ENCODE measurements at places on chromosomes 12 and 14.

DNA sequence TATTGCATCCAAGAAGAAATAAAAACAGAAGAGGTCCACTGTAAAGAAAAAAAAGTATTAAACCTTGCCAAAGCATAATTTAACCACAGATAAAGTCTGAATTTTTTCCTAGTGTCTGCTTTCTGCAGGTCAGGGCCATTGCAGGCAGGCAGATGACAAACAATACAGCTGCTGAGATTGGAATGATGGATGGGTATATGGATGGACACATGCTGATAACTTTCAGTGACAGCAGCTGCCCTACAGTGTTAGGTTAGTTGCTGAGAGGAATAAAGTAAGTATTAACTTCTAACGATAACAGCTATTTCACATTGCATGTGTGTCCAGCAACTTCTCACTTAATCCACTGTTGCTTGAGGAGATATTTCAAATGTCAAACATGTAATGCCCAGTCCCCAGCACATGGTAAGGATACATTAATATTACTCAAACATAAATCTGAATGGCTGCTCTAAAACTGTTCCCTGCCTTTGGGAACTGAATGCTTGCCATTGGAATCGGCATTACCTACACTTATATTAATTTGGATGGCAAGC is 515.3 kb downstream of the RMST start:
- no peak for DNase-seq

DNA sequence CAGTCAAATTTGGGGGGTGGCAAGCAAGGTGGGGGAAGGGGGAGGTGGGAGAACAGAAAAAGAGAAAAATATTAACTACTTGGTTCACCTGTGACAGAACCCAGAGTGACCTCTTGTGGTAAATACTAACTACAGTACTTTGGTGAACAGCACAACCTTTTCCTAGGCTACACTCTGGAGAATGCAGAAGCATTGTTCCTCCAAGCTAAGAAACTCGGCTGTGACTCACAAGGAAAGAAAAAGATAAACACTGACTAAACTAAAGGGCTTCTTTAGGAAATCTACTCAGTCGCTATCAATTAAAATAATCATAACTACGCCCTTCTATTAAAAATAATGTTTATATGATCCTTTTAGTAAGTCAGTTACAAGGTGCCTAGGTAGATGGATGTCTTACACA is 5.4 kb downstream of the KCNH5 start:
- DNase-seq = no peak

DNA sequence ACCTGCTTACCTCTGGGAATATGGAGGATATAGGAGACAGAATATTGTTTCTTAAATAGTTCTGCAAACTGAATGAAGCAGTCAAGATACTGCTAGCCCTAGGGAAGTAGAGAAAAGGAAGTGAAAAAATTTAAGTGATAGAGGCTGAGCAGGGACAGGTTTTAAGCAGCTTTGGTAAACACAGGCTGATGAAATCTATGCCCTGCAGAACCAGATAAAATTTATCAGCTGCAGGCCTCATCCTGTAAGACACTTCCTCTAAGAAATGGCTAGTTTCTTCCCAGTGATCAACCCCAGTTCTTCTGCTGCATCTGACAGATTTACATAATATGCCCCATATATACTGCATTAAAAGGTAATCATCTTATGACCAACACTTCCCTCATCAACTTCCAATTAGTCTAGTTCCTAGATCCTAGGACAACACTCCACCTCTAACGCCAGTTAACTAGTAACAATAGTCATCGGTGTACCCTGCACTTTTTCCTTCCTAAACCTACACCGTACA is 1.3 kb upstream of the ESYT1 start:
- no peak for DNase-seq

DNA sequence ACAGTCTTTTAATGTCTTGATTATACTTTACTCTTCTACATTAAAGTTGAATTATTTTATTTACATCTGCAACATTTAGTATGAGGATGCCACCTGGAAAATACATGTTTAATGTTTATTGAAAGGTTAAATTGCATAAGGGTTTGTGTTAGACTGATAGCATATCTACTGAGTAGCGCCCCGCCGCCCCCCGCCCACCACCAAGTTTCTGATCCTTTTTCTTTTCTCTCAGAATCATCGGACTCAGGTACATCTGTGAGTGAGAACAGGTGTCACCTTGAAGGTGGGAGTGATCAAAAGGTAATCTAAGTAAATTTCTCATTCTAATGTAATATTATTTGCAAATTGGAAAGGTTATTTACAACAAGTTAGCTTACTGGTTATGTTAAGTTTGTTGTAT is 16.2 kb downstream of the MDM2 start:
- no peak for DNase-seq

GRCh38 chr14:51605575-51605974 is 46.1 kb upstream of the FRMD6 start:
- DNase-seq = no peak

DNA sequence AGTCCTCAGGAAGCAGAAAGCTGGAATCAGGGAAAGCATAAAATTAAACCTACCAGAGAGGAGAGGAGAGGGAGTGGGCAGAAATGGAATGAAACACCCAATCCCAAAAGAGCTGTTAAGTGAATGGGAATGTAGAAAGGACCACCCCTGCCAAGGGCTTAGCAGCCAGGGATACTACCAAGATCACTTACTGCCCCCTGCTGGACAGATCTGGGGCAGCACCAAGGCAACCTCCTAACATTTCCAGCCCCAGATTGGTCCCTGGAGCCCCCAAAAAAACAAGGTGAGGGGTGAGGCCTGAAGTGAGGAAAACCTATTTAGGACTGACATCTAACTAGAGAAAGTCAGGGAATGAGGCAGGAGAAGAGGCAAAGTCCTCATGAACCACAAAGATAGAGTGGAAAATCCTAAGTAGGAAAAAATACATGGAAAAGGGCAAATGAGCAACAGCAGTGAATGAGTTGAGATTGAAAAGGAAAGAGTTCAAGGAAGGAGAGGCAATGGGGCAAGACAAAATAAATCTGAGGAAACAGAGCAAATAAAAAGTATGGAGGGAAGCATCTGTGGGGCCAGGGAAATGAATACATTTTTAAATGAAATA is 11.2 kb upstream of the FKBP11 start:
- peak; percentile 81 for DNase-seq

DNA sequence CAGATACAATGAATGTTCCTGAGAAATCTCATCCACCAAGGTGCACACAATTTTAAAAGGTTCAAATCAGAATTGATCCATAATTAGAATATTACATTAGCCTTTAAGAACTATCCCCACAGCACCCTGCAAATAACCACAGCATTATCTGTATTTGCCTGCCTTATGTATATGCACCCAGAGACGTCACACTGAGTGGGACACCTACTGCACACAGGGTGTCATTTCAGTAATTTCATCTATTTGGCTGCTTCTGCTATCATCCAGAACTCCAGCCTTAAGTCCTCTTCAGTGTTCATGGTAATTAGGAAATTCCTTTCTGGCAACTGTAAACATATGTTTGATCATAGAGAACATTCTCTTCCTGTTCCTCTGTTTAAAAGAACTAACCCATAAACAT is 298.4 kb downstream of the SYT1 start:
- no peak for DNase-seq

GRCh38 chr14:86035882-86036281 is 505.9 kb downstream of the FLRT2 start:
- no peak for DNase-seq

- DNase-seq = no peak
Measured at GRCh38 chr14:89827265-89827664, 127.3 kb downstream of the EFCAB11 start.

DNA sequence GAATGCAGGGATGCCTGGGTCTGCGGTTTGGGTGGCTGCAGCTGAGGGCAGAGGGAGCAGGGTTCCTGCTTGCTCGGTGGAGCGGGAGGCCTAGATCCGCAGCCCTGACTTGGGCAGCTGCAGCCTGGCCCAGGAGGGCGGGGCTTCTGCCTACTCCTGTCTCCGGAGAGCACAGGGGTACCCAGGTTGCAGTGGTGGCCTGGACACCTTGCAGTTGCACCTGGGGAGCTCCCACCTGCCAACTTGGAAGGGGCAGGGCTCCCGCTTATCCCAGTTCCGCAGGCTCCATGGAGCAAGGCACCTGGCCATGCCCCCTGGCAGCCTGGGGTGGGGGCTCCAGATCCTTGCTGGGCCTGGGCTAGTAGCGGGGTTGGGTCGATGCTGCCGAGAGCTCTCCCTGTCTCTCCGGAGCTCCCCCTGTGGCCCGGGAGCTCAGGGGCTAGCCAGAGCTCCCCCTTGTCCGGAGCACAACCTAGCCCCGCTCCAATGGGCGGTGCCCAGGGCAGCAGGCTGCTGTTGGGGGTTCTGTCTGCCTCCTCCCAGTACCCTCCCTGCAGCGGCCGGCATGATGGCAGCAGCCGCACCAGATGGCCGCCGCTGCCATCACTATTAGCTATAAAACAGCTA is 136.4 kb downstream of the PTPRR start:
- DNase-seq = no peak

GRCh38 chr14:74325446-74325845 is 22.7 kb upstream of the ABCD4 start:
- DNase-seq = no peak

DNA sequence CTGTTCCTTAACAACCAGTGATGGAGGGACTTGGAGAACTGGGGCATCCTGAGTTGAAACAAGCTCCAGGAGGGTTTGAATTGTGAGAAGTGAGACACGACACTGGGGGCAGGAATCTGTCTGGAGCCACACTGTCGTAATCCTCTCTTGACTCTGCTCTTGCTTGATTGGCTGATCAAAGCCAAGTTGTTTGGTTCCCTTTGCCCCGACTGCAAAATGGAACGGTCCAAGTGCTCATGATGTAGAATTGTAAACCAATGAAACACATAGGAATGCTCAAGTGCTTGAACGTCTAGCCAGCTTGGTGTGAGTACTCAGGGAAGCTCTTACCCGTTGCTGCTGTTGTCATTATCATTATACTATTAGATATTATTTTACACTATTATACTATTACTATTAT is 98.1 kb downstream of the TMEM132C start:
- DNase-seq = no peak

DNA sequence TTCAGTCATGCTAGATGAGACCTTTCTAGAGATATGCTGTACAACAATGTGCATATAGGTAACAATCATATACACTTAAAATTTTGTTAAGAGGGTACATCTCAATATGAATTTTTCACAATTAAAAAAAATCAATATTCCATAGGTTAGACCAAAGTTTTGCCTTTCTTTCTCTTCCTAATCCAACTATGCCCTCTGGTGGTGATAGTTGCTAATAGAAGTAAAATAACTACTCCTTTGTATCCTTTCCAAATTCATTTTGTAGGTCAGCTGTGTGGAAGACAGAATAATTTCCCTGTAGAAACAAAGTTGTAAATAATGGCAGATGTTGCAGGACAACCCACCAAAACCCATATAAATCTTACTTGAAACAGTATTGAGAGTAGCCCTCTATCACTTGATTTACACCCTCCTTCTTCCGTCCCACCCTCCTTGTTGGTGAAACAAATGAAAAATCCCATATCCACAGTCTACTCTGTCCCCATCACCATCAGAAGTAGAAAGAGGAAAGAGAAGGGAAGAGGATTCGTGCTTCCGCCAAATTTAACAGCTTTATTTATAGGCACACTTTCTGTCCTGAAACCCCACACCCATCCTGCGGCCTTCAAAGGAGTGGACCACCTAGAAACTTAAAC is 34.2 kb upstream of the KICS2 start:
- no peak for DNase-seq
